ENCODE measurements at places on chromosomes 16 and 17.

DNA sequence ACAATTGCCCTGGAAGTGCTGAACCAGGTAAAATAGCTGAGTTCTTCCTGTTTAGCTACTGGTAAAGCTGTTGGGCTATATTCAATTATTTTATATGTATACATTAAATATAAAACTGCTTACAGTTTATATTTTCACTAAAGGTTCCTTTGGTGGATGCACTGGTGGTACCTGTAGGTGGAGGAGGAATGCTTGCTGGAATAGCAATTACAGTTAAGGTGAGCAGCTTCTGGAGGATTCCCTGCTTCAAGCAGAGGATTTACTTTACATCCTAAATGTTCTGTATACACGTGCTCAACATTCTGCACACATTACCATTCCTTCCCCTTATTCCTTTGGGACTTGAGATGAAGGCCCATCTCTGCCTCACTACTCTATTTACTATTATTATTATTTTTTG lies 14.9 kb downstream of the TSR1 start:
- no peak for DNase-seq

GRCh38 chr17:32958418-32958817 lies 30.5 kb downstream of the TMEM98 start:
- no peak for DNase-seq

GRCh38 chr17:82920150-82920549 lies 80.3 kb upstream of the ZNF750 start:
- no peak for DNase-seq

DNA sequence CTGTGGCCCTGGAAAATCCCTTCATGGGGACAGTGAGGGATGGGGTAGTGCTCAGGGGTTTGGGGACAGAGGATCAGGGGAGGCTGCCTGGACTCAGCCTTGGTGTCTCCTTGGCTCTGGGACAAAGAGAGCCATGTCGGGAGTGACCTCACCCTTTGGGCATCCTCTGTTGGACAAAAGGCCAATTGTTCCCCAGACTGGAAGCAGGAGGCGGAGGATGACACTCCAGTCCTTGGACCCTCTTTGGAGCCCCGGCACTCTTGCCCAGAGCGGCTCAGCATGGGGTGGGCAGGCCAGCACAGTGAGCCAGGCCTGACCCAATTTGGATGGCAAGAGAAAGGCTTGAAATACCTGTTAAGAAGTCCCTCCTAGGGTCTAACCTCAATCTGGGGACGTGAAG lies 39.4 kb upstream of the PHB1 start:
- no peak for DNase-seq

DNA sequence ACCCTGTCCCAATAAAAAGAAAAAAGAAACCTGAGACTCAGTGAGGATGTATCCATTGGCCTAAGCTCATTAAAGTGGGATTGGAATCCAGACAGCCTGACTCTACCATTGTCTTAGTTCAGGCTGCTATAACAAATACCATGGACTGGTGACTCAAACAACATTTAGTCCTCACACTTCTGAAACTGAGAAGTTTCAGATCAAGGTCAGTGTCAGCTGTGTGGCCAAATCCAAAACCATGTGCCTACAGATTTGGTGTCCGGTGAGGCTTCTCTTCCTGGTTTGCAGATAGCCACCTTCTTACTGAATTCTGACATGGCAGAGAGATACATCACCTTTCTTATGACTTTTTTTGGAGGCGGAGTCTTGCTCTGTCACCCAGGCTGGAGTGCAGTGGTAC lies 53.3 kb upstream of the KDM8 start:
- DNase-seq: no peak

GRCh38 chr17:56489980-56490379 lies 103.5 kb upstream of the NOG start:
- no peak for DNase-seq
